ENCODE measurements at places on chromosomes 6 and 20.

DNA sequence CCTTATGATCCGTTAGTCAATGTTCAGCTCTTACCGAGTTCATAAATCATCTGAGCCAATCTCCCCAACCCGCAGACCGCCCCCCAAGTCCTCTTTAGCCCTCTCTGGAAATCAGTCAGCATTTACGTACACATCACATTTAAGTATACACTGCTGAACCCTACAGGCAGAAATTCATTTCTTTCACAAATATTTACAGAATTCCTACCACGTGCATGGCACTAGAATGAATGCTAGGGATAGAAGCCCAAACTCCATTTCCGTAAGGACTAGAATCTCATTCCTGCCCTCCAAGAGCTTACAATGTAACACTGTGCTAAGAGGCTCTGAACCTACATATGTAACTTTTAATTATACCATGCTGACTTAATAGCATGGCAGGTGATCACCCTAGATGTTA, 1.8 kb downstream of the OSER1 start:
- no peak for DNase-seq

- no peak for DNase-seq
Observed at GRCh38 chr20:39700528-39700927, 738.4 kb downstream of the DHX35 start.

- DNase-seq = no peak
Observed at GRCh38 chr6:39870950-39871349, 63.3 kb downstream of the MOCS1 start.

DNA sequence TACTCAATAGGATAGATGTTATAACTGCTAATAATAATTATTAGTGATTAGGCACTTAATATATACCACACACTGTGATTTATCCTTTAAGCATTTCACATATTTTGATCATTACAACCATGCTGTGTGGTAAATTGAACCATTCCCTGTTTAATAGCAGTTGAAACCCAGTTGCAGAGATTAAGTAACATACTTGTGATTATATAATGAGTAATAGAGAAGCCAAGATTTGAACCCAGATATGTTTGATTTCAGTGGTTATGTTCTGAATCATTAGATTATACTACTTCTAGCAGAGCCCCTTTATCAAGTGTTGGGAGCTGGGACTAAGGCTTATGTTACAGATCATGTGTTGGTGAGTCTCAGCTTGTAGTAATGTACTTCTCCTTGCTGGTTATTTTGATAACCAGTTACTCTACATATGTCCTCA, 44.1 kb downstream of the STK4 start:
- DNase-seq = no peak

DNA sequence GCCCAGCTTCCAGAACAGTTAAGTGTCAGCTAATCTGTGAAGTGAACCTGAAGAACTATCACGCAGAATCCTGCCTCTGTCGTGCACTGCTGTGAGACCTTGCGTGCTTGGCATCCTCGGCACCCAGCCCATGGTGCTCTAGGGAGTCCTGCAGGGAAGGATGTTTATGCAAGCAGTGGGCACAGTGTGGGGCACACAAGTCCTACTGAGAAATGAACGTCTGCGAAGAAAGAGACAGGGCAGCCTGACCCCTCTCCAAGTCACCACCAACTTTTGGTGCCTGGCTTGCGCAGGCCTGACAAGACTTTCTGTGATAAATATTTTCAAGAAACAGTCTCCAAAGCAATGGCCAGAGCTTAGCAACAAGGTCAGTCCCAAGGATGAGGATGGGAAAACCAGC, 68.0 kb downstream of the MYH7B start:
- no peak for DNase-seq

DNA sequence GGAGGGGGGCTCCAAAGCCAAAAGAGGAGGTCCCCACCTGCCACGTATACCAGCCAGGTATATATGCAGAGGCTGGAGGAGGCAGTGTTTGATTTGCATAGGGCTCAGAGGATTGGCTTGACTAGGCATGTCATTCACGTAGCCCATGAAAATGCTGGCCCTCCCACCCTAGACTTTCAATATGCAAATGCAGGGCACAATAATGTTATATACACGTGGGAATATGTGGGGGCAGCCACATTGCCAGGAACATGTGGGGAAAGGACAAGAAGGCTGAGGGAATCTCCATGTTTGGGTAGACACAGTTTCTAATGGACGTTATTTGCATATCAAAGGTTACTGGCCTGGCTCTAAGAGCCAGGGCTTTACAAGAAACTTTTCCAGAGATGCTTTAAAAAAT, 301.8 kb downstream of the FARS2 start:
- no peak for DNase-seq

DNA sequence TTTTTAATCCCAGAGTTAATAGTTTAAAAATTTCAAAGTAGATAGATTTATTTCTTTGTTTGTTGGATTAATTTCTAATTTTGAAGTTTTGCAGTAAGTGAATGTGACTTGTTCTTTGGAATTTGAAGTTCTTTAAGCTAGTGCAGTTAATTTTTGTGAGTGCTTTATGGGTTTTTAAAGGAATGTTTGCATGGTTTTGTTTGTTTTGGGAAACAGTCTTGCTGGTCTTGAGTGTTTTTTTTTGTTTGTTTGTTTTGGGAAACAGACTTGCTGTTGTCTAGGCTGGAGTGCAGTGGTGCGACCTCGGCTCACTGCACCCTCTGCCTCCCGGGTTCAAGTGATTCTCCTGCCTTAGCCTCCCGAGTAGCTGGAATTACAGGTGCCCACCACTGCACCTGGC, 9.5 kb downstream of the PANK2 start:
- no peak for DNase-seq

- DNase-seq = no peak
Observed at GRCh38 chr6:44771647-44772415, 384.3 kb downstream of the CDC5L start.

GRCh38 chr6:22658934-22659333, 89.6 kb downstream of the HDGFL1 start:
- no peak for DNase-seq

DNA sequence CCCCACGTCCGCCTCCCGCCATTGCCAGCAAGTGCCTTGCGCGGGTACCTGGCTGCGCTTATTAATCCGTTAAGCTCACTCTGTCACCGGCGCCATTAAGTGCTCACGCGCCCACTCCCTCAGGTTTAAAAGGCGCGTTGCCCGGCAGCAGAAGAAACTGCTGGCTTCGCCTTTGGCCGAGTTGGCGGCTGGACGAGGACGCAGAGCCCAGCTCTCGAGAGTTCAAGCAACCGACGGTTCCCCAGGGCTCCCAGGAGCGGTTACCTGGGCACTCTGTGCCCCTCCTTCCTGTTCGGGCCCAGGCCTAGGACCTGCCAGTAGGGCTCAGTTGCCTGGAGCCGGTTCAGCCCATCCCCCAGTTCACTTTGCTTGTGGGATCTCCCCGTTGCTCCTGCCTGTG, at the start of gene GGTLC1:
GGTLC1 (minus strand) TSS at position 219 of the 400 bp plus-strand sequence. CDS start 2,168 bp downstream, outside the sequence.
- no peak for DNase-seq

GRCh38 chr20:49456646-49457045, 25.8 kb downstream of the KCNB1 start:
- no peak for DNase-seq

GRCh38 chr6:133547136-133547535, 306.0 kb downstream of the EYA4 start:
- DNase-seq = no peak

DNA sequence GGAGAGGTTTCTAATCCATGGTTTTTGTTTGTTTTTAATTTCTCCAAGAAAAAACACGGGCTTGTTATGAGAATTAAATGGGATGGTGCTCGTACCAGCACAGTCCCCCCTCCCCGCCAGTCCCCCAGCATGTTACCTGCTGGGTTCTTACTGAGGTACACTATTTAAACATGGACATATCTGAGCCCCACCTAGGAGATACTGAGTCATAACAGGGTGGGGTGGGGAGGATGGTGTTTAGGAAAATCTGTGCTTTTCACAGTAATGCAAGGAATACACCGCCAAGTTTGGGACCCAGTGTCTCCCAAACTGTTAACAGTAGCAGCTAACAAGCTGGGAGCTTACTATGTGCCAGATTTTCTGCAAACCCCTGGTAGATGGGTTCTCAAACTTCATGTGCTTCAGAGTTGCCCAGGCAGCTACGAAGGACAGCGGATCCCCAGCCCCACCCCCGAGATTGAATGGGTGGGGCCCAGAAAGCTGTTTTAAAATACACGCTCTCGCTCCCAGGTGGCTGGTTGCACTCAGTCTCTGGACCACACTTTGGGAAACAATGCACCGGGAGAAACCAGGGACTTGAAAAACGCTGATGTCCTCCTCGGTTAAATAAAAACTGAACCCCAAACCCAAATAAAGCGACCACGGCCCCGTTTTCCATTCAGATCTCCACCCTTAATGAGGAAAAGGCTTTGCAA, 995 bp downstream of the ZFP64 start:
- DNase-seq = no peak

DNA sequence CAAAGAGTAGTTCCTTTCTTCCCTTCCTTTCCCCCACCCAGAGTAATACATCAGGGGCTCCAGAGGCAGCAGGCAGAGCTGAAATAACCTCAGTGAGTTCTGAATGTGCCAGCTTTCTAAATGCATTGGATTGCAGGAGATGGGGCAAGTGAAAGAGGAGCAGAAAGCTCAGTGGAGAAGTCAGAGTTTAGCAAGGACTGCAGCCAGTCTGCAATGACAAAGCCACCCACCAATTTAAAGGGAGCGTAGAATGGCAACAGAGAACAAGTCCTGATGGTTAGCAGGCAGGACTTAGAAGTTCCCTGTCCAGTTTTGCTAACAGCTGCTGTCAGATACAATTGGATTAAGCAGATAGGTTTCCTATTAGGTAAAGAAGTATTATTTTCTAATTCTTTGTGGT, 203.4 kb upstream of the RIN2 start:
- DNase-seq = no peak

GRCh38 chr6:125257351-125257750, 44.4 kb downstream of the HDDC2 start:
- no peak for DNase-seq

DNA sequence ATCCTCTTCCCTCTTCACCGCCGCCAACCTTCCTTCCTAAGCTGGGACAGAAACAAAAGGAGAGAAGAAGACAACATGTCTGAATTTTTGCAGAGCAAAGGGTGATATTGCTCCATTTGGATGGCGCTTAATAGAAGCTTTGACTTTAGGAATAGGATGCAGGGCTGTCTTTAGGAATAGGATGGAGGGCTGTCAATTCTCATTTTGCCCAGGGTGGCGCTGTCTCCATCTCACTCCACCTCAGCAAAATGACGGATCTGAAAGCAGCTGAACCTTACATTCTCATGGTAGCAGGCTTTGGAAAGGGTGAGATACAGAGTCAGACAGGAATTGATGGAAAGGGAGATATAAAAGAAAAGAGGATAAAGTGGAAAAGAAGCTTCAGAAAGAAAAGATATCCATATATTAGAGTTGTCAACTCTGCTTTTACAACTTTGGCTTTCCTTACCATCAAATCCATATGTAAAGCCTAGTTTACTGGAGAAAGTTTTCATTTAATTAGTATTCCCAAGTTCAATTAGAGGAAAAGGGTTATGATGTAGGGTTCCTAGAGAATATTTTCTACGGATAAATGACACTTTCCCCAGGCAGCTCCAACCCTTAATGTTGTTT, 2.4 kb downstream of the MTCL3 start:
- no peak for DNase-seq

GRCh38 chr20:48621376-48622078, 206.3 kb downstream of the PREX1 start:
- no peak for DNase-seq

DNA sequence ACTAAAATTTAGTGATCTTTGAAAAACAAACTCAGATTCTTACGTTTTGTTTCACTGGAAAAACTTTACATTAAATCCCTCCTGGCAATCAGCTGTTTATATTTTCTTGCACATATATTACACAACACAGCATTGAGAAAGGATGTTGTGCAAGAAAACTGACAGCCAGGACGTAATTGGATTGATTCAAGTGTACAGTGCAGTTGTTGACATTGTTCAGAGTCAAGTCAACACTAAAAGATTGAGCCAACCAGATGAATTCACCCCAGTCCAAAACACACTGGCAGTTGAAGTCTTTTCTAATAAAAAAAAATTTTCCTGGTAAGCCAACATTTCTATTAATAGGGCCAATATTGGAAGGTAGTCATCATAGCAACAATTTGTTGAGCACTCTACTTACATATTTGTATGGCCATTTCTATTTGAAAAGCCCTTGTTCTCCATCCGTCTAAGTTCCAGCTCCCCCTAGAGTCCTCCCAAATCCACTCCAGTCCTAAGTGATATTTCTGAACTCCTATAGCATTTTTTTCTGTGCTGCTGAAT, 20.9 kb upstream of the VNN1 start:
- no peak for DNase-seq

GRCh38 chr6:129209355-129209754, 326.4 kb downstream of the LAMA2 start:
- DNase-seq = no peak

- DNase-seq = no peak
Observed at GRCh38 chr6:31669676-31670075, at the start of gene LY6G5B. Gene LY6G5B (plus strand): TSS chr6:31669976. CDS start chr6:31670951, 975 bp downstream.

GRCh38 chr20:46004187-46004586, 4.5 kb upstream of the MMP9 start:
- DNase-seq = no peak

DNA sequence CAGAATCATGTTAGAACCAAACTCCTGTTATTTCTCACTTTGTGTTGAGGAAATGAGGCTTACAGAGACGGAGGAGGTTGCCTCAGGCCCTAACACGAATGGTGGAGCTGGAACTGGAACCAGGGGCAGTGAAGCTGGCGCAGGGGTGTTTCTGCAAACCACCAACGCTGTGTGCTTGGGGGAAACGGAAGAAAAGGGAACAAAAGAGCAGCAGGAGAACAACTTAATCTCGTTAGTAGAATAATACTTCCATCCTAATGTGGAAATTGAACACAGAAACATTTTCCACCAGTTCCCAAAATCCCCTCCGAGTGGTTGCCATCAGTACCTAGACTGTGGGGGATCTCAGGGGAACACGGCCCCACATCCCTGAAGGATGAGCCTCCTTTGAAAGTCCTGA, 103.4 kb upstream of the FRMD1 start:
- no peak for DNase-seq

GRCh38 chr20:40294747-40295146, 394.3 kb downstream of the MAFB start:
- DNase-seq = no peak

GRCh38 chr6:80488190-80488589, 381.7 kb downstream of the BCKDHB start:
- no peak for DNase-seq

DNA sequence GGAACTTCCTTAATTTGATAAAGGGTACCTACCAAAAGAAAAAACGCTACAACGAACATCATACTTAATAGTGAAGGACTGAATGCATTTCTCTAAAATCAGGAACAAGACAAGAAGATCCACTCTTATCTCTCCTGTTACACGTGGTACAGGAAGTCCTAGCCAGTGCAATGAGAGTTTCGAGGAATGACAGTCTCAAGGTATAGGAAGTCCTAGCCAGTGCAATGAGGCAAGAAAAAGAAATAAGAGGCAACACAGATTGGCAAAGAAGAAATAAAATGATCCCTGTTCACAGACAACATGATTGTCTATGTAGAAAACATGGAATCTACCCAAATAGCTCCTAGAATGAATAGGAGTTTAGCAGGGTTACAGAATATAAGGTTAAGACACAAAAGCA, 167.8 kb upstream of the MLN start:
- no peak for DNase-seq
